ENCODE measurements at places on chromosomes 2 and 18.

DNA sequence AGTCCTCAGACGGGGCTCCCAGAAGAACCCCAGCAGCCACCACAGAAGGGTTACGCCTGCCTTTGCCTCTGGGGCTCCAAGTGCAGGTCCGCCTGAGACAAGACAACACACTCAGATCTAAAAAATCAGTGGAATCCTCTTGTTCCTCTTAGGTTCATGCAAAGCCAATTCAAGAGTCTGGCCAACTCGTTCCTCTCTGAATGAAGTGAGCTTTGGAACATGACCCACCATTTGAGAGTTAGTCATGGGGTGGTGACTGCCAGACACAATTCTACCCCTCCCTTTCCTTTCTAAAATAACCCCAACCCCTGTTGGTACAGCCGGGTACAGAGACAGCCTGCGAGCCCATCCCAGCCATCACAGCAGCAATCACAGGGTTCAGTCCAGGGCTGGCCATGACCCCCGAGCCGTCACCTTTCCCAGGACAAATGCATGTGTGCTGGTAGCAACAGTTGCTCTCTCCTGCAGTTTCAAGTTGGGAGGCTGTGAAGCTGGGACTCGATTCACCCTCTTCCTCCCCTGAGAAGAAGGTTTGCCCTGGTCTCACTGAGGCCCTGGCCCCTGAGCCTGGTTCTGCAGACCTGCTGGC lies 183.1 kb upstream of the SH3BP4 start:
- DNase-seq: no peak

GRCh38 chr2:71499691-71500090 lies 46.3 kb downstream of the DYSF start:
- DNase-seq: no peak

GRCh38 chr2:126535408-126535807 lies 120.5 kb upstream of the GYPC start:
- no peak for DNase-seq

DNA sequence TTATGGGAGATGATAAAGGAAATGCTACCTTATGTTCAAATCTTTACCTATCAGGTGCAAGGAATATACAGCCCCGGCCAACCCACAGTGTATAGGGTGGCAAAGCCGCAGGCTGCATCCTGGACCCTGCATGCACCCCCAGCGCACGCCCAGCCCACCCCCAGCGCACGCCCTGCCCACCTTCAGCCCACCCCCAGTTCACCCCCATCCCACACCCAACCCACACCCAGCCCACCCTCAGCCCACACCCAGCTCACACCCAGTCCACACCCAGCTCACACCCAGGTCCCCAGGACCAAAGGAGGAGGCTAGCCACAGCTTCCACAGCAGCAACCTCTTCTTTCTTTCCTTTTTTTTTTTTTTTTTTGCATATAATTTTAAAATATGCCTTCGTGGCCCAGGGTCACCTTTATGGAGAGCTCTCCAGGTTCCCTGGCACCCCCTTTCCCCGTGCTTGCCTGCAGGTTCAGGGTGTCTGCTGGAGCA lies 120.9 kb downstream of the PTGR3 start:
- no peak for DNase-seq

- DNase-seq: peak; percentile 57
Measured at GRCh38 chr2:134301099-134301927, 47.4 kb downstream of the MGAT5 start.

DNA sequence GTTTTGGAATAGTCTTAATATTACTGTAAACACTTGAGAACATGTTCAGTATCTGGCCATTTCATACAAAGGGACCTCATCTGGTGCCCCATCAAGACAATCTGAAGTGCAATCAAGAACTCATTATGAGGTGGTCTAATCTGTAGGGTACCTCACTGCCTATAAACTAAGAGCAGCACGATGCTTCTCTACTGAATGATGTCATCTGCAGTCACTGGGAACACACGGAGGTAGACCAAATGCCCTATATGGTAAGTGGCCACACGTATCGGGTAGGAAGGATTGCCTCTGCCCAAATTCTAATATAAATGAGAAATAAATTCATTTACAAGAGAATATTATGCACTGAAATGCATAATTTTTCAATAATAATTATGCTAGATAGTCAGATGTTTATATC lies 90.4 kb downstream of the SLC8A1 start:
- no peak for DNase-seq
